AG10803 (cell line): ENCODE measurements at places on chromosomes 16 and 17.
A peak's percentile ranks its signal among the peaks of the same experiment; 100 is the strongest.

DNA sequence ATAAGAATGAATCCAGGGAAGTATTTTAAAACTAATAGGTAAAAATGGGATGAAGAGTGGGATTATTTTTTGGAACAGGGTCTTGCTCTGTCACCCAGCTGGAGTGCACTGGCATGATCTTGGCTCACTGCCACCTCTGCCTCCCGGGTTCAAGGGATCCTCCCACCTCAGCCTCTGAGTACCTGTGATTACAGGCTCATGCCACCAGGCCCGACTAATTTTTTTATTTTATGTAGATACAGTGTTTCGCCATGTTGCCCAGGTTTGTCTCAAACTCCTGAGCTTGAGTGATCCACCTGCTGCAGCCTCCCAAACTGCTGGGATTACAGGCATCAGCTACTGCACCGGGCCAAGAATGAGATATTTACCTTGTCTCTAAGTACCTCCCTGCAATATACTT, 22.1 kb downstream of the NSMCE1 start:
- DNase-seq = no peak

DNA sequence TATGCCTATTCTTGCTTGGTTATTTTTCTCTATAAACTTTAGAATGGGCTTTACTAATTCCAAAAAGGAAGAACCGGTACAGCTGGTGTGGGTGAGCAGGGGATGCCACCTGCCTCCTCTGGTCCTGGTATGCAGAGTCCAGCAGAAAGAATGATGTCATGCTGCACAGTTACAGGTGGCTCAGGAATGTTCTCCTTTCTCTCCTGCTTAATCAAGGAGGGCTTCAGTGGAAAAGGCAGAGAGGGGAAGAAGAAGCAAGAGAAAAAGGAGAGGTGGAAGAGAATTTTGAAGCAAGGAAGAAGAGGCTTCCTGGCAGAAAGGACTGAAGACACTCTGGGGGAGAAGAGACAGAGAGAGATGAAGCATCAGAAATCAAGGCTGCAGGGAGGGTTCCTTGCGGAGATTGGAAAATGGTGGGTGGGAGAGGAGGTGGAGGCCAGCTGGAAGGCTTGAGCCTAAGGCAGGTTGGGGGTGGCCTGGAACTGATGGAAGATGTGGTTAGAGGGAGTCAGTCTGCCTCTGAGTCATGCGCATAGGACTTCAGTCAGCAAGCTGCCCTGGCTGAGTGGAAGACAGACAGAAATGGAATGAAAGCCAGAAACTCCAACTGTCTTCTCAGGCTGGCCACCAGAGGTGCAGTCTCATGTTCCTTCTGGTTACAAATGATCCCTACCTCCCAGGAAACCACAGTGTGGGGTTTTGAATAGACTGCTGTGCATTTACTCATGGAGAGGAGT, 64.6 kb upstream of the CRHR1 start:
- DNase-seq = peak; percentile 78

- peak; percentile 83 for DNase-seq
Observed at GRCh38 chr16:77213542-77214106, 14.4 kb downstream of the SYCE1L start.

DNA sequence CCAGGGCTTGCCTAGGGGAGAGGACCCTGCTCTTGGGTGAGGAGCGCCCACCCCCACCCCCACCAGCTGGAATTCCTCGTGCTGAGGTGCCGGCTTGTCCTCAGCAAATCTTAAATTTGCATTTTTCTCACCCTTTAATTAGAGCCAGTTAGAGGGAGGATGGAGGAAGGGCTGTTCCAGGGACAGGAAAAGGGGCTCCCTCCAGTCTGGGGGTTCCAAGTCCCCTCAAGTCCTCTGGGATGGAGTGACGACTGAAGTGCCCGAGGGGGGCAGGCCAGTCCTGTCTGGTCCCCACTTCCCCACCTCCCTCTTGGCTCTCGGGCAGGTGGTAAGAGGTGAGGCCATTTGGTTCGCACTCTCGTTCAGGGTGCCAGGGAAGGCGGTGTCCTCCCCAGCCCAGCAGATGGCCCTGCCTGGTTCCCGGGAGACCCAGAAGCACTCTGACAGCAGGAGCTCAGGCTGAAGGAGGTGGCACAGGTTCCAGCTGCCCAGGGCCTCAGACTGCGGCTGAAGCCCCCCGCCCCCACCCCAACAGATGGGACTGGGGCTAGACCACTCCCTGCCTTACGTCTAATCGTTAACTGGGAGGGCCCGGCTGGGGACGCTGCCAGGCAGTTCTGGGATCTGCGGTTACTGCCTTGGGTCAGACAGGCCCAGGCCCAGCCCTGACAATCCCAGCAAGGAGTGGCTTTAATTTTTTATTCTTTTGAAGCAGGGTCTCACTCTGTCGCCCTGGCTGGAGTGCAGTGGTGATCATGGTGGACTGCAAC, 2.2 kb downstream of the RAB26 start:
- DNase-seq = no peak

DNA sequence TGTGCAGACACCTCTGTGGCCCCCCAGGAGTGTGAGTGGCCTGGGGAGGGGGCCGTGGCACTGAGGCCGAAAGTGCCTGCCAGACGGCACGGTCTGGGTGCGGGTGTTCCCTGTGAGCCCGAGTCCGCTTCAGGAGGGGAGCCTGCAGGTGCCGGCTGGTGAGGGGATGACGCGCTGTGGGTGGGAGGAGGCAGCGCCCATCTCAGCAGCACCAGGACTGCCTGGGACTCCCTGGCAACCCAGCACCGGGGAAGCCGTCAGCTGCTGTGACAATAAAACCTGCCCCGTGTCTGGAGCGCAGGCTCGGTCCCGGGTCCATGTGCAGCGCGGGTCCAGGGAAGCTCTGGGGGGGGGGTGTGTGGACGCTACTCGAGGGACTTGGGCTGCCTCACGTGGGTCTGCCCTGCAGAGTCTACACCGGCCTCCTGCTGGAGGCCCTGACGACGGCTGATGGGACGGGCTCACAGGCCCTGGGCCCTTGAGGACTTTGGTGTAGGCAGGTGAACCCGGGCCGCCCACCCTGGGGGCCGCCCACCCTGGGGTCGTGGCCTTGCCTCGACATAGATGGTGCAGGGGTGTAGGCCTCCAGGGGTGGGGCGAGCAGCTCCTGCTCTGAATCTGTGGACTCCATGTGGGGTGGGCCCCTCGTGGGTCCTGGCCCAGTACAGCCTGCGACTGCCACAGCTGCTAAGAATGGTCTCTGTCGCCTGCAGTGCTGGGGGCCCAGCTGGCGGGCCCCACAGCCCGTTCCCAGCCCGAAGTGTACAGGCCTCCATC, 5.9 kb upstream of the RAB40C start:
- no peak for DNase-seq

DNA sequence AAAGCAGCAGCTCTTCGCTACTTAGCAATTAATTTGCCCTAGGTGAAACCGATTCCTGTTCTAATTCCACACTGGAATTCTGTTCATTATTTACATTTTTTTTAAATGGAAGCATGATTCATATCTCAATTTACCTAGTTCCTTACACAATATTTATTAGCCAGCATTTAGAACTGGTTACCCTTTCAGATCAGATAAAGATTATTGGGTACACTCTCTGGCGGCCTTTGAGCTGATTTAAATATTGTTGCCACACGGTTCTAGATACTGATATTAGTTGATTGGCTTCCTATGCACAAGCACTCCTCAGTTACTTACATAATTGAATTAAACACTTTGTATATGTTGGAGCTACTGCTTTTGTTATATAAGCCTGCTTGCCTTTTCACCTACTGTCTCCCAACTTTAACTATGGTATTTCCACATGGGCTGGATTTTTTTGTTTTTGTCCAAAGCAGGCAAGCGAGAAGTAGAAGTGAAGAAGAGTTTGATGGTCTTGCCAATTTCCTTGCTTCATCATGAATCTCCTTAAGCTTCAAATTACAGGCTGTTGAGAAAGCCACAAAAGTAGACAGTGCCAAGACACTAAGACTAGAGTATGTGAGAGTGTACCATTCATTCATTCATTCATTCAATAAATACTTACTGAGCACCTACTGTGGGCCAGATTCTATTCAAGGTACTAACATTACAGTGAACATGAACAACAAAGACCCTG, 3.9 kb upstream of the ALDH3A2 start:
- DNase-seq = peak; percentile 62

DNA sequence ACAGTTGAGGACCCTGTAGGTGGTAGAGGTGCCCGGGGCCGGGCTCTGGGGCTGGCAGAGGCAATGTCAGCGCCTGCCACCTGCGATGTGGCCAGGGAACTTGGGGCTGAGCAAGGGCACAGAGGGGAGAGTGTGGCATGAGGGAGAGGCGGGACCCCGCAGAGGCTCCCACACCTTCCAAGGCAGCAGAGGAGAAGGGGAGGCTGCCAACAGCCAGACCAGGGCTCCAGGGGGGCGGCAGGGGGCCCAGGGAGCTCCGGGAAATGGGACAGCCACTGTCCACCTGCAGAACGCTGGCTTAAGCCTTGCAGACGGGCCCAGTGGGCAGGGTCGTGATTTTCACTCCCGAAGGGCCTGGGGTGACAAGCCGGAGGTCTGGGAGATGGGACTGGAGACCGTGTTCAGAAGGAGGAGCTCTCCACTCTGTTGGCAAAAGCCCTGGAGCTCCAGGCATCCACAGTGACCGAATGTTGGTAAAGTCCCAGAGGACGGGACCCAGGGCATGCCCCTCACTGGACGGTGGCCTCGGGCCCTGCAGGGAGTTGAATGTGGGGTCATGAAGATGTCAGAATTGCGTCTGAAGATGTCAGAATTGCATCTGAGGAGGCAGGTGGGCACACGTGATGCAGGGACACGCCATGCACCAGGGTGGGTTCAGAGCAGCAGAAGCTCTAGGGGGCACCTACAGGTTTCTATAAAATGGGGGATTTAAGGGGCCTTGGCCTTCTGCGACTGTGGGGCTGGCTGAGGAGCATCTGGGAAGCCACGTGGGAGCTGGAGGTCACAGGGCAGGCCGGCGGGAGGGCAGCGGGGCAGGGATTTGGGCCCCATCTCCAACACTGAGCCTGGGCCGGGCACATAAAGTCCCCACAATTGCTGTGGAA, 18.6 kb downstream of the CD7 start:
- no peak for DNase-seq

- DNase-seq = peak; percentile 99
Observed at GRCh38 chr17:79038545-79039135, 14.7 kb downstream of the C1QTNF1 start.

DNA sequence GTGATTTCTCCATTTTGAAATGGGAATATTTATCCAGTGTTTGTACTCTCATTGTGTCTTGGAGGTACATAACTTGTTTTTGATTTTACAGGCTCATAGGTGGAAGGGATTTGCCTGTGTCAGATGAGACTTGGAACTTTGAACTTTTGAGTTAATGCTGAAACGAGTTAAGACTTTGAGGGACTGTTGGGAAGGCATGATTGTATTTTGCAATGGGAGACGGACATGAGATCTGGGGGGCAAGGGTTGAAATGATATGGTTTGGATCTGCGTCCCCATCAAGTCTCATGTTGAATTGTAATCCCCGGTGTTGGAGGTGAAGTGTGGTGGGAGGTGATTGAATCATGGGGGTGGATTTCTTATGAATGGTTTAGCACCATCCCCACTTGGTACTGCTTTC, 21.8 kb downstream of the PRDM7 start:
- no peak for DNase-seq

GRCh38 chr17:70865993-70866804, 696.9 kb downstream of the KCNJ2 start:
- peak; percentile 25 for DNase-seq

DNA sequence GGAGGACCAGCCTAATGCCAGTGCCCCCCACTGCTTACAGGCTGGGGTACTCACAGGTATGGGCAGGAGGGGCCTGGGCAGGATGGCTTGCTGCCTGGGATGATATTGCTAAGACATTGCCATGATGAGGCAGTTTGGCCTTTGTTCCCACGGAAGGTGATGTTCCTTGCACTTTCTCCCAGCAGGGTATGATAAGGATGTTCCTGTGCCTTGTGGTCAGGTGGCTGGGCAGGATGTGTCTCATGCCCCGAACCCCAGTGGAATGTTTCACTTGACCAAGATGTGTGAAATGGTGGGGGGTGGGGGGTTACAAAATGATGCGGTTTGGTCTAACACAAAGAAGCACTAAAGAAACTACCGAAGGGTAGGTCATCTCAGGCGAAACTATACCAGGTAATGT, 337.8 kb upstream of the ZFHX3 start:
- DNase-seq = no peak

DNA sequence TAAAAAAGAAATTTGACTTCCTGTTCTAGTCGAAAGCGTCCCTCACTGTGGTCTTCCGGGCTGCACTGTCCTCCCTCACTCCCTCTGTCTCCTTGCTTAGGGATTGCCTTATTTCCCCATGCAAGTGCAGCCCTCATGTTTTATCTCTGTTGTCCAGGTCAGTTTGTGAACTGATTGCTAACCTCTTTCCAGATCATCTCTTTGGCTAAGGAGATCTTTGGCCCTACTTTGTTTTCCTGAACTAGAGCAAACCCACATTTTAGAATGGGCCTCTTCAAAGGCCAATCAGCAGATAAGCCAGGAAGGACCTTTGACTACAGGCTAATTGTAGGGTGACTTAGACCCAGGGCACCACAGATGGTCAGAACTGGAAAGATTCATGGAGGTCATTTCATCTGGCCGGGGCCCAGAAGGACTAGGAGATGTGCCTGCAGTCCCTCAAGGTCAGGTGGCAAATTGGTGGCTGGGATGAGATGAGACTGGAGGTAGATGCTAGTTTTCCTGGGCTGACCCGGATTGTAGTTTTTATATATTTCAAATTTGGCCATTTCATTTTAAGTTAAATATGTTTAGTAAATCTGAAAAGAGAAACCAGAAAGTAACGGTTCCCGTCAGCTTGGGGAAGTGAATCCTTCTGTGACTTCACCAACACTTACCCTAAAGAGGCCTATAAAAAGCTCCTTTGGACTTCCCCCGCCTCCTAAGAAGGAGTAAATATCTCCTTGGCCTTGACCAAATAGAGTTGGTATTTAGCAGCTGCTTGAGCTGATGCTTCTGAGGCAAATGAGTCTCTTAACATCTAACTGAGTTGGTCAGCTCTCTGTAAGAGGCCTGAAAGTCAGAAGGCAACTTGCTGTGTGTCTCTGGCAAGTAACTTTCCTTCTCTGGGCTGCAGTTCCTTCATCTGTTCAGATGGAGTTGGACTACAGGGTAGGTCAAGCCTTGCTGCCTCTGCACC, 6.2 kb upstream of the SLC25A19 start:
- no peak for DNase-seq

GRCh38 chr17:45018848-45019711, 32.4 kb downstream of the DCAKD start:
- DNase-seq = peak; percentile 48

GRCh38 chr17:6456914-6457687, 12.8 kb downstream of the PIMREG start:
- peak; percentile 57 for DNase-seq

GRCh38 chr16:6897876-6898485, 434.7 kb upstream of the RBFOX1 start:
- DNase-seq = no peak
